ENCODE measurements at places on chromosomes 3 and 15.

- no peak for DNase-seq
Measured at GRCh38 chr3:156792945-156793344, 33.2 kb upstream of the LEKR1 start.

- DNase-seq, result no peak
Measured at GRCh38 chr3:8980756-8981257, 17.5 kb upstream of the RAD18 start.

- no peak for DNase-seq
Measured at GRCh38 chr3:66572090-66572675, 71.4 kb upstream of the LRIG1 start.

- DNase-seq, result no peak
Measured at GRCh38 chr3:117254985-117255384, 545.4 kb downstream of the TUSC7 start.

- no peak for DNase-seq
Measured at GRCh38 chr3:27127195-27127594, 242.0 kb downstream of the NEK10 start.

- no peak for DNase-seq
Measured at GRCh38 chr3:71111784-71112440, 471.6 kb downstream of the FOXP1 start.

- no peak for DNase-seq
Measured at GRCh38 chr3:100265016-100265415, 4.2 kb downstream of the TBC1D23 start.

DNA sequence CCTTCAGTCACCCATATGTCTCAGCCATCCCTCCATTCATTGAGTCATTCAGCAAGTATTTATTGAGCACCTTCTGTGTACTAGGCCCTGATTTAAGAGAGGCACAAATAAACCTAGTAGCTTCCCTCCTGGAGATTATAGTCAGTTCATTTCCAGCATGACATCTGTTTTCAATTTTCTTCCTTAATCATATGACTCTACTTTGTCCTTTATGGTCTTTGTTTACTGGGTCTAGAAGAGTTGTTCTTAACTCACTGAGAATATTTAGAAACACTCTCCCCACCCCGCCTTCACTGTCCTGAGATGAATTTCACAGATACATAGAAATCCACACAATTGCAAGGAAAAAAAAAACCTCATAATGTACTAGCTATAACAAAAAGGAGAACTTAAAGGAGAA is 44.8 kb upstream of the ADAMTS9 start:
- DNase-seq, result no peak

DNA sequence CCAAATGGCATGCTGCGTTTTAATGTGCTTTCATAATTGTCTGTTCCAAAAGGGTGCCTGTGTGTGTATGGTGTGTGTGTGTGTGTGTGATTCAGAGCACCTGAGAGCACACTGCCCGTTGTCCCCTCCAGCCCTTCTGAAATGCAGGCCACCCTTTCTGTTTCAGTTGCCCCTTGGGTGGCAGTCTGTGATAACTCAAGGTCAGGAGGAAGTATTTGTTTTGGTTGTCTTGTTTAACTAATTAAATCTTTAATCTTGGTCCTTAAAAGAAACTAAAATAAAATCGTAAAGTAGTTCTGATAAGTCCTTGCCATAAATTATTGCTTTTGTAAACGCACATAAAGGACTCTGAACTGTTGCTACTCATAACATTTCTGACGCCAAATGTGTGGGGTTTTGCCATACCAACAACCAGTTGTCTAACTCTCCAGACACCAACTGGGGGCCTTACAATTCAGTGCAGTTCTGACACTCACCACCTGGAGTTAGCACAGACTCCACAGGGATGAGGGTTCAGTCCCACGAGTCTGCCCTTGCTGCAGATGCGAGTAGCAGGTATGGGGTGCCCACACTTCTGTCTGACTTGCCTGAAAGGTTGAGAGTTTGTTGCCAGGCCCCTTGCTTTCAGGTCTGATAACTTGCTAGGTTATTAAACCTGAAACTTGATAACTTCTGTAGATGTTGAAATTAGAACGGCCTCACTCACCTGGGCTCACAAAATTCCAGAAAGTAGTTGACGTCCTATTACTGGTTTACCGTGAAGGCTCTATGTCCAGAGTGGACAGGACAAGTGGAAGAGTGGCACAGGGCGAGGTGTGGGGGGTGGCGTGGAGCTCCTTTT is 157.3 kb downstream of the IGF1R start:
- no peak for DNase-seq

DNA sequence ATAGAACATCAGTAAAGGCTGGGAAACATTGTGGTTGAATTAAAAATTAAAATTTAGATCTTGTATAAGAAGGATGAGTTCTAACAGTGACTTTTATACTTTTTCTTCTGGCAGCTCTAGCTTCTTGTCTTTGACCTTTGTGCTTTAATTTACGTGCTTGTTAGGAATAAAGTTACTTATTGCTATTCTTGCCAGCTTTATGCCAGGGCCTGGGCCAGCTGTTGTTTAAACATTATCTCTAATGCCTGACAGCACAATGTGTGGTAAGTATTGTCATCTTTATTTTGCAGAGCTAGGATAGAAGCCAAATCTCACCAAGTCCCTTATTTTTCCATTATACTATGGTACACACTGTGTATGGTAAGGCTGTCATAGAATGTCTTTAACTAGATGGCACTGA is 766.7 kb upstream of the GOLIM4 start:
- no peak for DNase-seq

- no peak for DNase-seq
Measured at GRCh38 chr3:30225021-30225420, 381.4 kb upstream of the TGFBR2 start.
